Fibroblast of mammary gland (primary cell): ENCODE measurements at places on chromosomes 7 and 10.

DNA sequence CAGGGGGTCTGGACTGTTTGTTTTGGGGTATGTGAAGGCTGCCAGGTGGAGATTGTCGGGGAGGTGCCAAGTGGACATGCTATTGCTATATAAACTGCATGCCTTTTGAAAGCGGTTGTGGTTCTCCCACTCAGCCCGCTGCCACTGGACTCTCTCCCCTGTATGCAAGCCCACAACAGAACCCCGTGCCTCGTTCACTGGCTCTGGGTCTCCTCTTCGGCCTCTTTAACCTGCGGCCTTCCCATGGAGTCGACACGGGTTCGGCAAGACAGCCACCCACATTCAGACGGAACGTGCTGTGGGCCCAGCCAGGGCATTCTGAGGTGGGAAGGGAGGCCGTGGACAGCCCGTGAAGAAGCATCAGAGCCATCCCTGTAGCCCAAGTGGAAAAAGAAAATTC lies 50.3 kb downstream of the SVIL start:
- no peak for DNase-seq

DNA sequence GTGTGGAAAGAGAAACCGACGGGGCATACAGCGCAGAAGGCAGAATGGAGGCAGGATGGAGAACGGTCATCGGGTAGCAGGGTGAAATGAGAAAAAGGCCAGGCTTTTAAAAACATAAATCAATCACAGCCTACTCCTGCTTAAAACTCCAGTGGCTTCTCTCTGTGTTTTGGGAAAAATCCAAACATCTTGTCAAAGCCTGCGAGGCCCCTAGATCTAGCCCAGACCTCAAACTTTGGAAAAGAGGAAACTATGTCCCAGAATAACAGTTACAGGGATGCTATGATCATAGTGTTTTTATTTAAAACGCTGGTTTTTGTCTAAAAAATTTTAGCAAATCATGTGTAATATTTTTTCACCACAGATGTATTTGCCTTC lies 41.1 kb downstream of the PPP1R3C start:
- no peak for DNase-seq

DNA sequence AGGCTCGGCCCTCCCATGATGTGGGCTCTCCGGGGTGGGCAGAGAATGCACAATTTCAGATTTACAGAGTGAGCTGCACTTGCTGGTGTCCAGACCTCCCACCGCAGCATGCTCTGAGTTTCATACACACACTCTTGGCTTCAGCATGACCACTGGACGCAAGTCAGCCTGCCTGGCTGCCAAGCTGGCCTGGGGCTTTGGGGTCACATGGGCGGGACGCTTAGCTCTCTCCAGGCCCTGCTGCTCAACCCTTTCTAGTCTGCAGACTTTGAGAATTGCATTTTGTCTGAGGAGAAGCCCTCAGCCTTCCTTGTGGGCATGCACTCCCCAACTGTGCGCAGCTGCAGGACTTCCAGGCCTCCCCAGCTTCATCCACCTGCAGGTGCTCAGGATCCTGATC lies 5.7 kb downstream of the CYP2E1 start:
- no peak for DNase-seq

GRCh38 chr10:129754211-129755050 lies 209.6 kb downstream of the EBF3 start:
- DNase-seq: no peak

- DNase-seq: peak; percentile 99
These were observed 232.5 kb downstream of the SKIDA1 start for GRCh38 chr10:21292763-21293517.

GRCh38 chr10:9149134-9149533 lies 1094.6 kb downstream of the GATA3 start:
- no peak for DNase-seq

DNA sequence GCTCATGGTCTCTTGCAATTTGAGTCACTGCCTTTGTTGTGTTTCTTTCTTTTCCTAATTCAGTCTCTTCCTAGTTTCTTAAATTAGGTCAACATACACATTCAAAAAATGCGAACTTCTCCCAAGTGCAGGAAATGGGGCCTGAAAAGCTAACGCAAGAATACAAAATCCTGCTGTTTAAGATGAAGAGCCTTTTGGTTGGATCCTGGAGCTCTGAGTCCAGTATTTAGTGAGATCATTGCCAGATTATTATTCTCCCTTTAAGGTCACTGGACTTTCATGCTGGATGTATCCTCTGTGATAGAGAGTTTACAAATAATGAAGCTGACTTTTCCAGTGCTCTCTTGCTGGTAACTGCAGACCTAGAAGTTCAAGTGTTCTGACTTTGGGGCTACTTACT lies 401.9 kb upstream of the MKI67 start:
- DNase-seq: no peak

- DNase-seq: peak; percentile 26
These were observed 26.7 kb downstream of the ZNF277 start for GRCh38 chr7:112233048-112233697.

DNA sequence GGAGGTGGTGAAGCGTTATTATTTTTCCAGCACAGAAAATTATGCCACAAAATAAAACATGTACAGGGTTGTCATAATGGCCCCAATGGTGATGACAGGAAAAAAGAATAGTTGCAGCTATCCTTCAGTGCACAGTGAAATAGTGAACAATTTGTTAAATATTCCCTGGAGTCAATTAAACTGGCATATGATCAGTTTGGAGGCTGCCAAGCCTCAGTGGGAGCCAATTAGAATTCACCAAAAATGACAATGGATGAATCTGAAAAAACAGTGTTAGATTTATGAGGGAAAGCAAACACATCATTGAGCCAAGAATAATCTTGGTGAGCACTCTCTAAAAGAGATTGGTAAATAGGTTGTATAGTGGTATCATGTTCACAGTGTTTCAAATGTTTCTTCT lies 146.3 kb downstream of the OTUD1 start:
- no peak for DNase-seq

GRCh38 chr7:28106321-28106829 lies 74.2 kb downstream of the JAZF1 start:
- DNase-seq: peak; percentile 78

GRCh38 chr7:28986028-28986764 lies 28.1 kb upstream of the TRIL start:
- no peak for DNase-seq

GRCh38 chr7:151784853-151785680 lies 91.8 kb downstream of the PRKAG2 start:
- no peak for DNase-seq

DNA sequence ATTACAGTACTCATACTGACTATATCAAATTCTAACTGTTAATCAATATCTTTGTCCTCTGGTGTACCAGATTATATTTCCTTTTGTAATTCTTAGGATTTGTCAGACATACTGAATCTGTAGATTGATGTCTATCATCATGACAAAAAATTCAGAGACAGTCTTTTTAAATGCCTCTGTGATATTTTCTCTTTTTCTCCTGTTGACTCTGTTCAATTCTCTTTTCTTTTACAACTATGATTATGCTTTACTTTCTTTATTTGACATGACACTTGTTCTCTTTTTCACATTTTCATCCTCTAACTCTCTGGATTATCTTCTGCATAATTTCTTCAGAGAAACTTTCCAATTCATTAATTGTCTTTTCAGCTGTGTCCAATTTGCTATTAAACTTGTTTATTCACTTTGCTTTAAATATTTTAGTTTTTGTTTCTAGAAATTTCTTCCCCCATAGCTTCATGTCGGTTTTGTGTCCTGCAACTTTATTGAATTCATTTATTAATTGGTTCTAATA lies 153.6 kb downstream of the PFKFB3 start:
- no peak for DNase-seq

DNA sequence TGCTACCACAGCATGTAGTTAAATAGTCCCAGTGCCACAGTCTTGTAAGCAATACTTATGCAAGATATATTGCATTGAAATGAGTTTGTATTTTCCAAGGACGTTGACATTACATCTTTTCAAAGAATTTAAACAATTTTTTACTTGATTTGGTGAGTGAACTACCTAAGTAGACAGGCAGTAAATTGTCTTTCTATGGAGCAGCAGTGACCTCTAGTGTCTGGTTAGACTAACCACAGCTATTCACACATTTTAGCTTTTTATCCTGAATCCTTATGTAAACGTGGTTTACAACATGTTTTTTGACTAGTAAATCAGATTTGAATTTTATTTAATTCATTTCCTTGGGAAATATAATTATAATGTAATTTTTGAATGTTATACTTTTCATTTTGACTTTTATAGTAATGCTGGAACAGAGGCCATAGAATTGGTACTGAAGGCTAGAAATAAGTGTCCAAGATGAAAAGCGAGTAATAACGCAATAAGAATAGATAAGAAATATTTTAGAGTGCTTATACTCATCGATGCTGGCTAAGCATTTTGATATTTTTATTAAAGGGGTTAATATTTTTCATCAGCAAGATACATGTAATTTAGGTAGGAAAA lies 5.6 kb downstream of the LRRTM3 start:
- DNase-seq: peak; percentile 55

DNA sequence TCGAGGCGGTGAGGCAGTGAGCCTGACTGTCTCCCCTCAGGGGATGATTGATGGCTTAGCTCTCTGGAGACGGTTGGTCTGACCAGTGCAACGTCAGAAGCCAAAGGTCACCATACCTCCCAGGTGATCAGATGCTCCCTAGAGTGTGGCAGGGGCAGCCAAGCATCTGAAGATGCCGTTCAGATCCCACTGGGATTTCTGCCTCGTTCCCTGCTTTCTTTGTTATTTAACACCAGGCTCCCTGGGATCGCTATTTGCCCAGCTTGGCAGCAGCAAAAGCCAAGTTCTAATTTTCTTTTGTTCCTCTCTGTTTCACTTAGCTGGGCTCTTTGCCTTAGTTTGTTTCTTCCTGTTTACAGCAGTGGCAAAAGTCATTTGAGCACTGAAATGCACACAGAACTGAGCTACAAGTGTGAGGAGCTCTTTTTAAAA lies 53.5 kb upstream of the SVIL start:
- peak; percentile 33 for DNase-seq

DNA sequence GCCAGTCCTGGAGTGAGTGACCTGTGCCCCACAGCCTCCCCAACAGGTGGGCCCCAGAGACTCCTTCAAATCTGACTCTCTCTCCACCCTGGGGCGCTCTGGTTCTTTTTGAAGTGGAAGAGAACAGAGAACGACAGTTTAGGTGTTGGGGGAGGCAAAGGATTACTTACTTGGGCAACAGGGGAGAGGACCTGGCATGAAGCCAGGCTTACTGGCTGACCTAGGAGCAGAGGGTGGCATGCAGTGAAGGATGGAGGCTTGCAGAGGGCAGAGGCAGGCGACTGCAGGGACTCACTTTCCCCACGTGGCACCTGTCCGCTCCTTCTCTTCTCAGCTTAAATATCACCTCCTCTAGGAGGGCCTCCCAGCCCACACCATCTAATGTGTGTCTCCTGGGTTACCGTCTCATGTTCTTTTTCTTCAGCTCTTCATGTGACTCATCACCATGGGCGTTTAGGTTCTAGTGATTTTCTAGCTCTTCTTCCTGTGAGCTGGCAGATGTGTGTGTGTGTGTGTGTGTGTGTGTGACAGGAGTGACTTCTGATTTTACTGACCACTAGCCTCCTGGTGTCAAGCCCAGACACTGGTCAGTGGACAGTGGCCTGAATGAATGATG lies 15.5 kb downstream of the LZTS2 start:
- DNase-seq: peak; percentile 98

GRCh38 chr7:107660381-107661080 lies at the start of gene SLC26A4:
Gene SLC26A4 (plus strand): TSS chr7:107660828. CDS start chr7:107661642, 814 bp downstream.
- DNase-seq: no peak

- no peak for DNase-seq
These were observed 17.7 kb downstream of the GOLGA7B start for GRCh38 chr10:97867220-97867800.

DNA sequence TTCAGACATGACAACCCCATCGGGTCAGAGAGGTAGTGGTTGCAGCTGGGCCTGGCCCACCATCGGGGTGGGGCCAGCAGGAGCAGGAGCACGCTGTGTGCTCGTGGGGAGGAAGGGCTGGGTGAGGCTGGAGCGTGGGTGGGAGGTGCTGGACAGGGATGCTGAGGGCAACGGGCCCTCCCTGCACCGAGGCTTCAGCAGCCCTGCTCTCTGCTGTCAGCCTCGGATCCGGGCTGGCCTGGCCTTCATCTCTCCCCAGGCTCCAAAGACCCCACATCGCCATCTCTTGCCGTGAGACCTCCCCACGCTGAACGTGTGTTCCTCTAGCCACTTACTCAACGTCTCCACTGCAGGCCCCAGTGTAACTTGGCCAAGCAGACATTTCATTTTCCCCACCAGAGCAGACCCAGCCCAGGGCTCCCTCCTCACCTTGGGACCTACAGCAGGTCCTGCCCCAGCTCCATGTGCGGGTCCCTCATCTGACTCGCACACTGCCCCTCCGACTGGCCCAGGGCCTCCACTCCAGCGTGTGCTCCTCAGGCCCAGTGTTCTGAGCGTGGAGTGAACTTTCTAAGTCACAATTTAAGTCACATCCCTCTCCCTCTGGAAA lies 462.4 kb downstream of the DNAJB6 start:
- DNase-seq: no peak

- peak; percentile 30 for DNase-seq
These were observed at the start of gene RP9 for GRCh38 chr7:33109005-33109757. Gene RP9 (minus strand): TSS chr7:33109404. CDS start chr7:33109372, 32 bp downstream.

- no peak for DNase-seq
These were observed 142.4 kb downstream of the TCERG1L start for GRCh38 chr10:131169146-131169545.

DNA sequence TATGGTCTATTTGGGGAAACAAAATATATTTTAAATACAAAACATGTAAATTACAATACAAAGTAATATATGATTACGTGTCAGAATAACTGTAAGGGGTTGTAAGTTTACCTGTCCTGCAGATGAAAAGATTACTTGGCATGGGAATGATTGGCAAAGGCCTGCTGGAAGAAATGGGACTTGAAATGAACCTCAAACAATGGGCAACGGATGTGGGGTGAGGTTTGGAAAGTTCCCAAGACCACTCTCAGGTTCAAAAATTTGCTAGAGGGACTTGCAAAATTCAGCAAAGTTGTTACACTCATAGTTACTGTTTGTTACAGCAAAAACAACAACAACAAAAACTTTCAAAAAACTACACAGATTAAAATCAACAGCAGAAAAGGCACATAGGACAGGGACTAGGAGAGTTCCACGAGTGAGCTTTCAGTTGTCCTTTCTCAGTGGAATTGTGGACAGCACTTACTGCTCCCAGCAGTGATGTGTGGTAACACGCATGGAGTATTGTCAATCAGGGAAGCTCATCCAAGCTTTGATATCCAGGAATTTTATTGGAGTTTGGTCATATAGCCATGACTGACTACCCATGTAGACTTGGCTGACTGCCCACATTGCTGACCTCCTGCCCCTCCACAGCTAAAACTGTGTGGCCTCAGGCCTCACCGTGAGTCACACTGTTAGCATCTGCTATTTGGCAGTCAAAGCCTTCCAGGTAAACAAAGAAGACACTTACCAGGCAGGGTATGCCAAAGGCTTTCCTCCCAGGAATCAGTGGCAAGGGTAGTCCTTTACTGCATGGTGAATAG lies 43.8 kb downstream of the EXOC6 start:
- DNase-seq: peak; percentile 84

DNA sequence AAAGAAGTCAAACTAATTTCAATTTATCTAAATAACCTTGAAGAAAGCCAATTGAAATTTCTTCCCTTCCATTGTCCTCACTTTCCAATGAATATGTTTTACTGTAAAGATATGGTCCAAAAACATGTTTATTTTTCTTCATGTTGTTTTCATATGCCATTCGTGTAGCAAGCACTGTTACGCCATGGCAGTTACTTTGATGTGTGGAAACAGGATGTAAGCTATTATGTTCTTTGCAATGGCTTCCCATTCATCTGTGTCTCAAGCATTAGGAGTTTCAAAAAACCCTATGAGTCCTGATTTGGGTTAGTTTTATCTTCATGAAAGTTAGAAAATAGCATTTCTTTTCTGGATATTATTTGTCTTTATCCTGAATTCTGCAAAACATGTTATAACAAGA lies 31.0 kb downstream of the GPR141 start:
- DNase-seq: no peak
